Central memory CD4-positive, alpha-beta T cell (primary cell): ENCODE measurements at places on chromosomes 1 and 21.

DNA sequence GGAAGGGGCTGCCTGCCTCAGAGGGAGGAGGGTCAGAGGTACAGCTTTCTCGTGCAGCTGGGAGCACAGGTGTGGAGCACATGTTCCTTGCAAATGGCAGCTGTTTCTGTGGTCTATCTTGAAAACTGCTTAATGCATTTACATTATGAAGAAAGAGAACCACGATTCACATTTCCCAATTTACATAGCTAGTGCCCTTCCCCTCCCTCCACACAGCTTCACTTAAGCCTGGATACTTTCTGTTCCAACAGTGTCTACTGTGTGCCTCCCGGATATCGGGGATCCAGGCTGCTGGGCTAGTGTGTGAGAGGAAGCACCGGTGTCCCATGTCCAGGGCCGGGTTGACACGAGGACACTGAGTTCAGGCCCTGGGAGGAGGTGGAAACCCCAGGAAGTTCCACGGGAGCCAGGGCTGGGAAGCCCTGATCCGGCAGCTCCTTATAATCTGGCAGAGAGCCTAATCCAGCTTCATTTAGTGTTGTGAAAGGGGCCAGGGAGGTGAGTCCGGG is 31.6 kb downstream of the TMCC2 start:
- DNase-seq = no peak

GRCh38 chr1:5571438-5571837 is 420.8 kb downstream of the NPHP4 start:
- DNase-seq = no peak

- DNase-seq = no peak
Measured at GRCh38 chr1:238658763-238659162, 727.6 kb upstream of the CHRM3 start.

GRCh38 chr1:226972931-226973330 is 32.8 kb downstream of the COQ8A start:
- no peak for DNase-seq

DNA sequence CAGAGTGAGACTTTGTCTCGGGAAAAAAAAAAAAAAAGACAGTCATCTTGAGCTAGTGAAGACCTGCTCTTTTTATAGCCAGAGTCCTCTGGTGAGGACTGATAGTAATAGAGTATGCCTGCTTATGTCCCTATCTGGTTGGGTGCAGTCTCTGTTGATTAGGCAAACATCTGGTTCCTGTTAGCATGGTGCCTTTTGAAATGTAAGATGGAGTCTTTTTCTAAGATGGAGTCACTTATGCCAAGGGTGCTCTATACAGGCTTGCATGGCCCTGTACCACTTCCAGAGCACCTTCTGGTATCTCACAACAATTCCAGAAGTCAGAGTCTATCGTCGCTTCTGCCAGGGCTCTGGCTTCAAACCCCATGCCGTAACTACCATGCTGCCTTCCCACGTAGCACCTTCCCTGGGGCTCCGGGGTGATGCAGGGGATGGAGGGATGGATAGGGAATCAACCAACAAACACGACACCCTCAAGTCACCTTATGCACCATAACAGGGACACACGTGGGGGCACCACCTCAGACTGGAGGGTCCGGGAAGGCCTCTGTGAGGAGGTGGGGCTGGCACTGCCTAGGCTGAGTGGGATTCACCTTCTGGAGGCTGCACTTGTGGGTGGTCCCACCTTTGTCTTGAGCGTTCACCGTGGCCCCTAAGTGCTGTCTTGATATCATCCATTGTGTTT is 11.6 kb upstream of the PADI6 start:
- no peak for DNase-seq

DNA sequence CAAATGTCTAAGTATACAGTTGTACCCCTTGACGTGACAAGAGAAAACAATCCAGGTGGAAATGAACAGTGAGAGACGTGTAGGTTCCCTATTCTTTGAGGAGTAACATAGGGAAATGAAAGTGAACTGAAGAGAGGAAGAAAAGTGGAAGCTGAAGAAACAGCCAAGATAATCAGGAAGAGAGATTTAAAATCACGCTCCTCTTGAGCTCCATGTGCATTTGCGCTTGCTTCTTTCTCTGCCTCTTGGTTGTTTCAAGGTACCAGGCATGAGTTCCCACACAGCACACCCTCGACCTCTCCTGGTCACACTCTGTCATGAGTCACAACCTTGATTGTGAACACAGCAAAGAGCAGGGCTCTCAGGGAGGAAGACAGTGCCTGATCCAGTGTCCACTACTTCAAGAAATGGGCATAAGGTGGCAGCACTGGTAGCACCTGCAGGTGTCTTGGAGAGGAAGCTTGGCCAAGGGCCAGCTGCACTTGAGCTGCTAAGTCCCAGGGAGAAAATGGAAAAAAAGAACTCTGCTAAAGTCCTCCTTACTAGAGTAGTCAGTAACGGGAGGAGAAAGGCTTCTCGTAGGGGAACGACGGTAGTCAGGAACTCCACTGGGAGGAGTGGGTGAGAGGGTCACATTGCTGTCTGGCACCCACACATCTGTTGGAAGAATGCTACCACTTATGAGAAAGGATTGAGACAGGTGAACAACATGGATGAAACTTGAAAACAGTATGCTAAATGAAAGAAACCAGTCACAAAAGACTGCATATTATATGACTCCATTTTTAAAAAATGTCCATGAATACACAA is 18.3 kb upstream of the ARID1A start:
- DNase-seq = peak; percentile 43

- DNase-seq = no peak
Measured at GRCh38 chr1:245156736-245157505, 2.1 kb downstream of the KIF26B start.

DNA sequence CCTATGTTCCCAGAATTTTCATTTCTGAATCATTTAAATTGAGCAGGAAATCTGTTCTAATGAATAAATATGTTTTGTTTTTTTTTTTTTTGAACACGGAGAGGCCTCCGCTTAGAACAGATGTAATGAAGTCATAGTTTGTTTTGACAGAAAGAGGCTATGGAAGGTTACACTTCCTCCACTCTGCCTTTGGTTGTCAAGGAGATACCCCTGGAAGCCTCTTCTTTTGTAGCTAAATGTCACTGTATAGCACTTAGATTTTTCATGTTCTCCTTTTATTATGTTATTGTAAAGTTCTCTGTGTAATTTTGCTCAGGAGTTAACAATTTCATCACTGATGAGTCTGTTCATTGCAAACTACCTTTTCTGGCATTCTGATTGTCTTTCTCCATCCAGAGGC is 22.7 kb upstream of the GNG12 start:
- DNase-seq = no peak

GRCh38 chr1:59696421-59697115 is 118.2 kb upstream of the HOOK1 start:
- DNase-seq = no peak

GRCh38 chr1:24417681-24418080 is 2.1 kb downstream of the NIPAL3 start:
- no peak for DNase-seq

GRCh38 chr1:114355240-114355639 is 155.8 kb downstream of the TRIM33 start:
- no peak for DNase-seq

GRCh38 chr1:89746424-89747149 is 74.2 kb upstream of the LRRC8D start:
- no peak for DNase-seq

DNA sequence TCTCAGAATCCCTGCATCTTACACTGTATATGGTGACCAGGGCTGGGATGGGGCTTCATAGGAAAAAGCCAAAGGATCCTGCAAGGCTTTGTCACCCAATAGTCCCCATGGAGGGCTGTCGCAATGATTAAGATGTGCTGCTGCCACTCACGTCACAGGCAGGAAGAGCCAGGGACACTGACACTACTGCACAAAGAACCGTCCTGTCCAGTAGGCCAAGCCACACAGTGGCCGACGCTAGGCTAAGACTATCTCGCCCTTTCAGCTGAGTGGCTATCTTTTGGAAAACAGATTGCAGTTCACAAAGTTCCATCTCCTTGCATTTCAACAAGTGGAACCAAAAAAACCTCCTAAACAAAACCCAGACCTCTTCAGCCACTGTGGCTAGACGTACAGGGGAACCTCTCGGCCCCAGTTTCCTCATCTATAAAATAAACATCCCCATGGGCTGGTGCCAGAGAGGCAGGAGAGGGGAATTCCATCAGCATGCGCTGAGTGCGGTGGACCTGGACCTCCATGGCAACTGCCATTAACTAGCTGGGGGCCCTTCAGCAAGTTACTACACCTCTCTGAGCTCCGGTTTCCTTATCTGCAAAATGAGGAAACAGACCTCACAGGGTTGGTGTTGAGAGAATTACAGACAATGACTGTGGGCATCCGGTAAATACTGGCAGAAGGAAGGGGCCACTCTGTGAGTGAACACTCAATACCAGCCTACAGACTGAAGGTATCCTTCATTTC is 8.7 kb downstream of the CAPZB start:
- peak; percentile 48 for DNase-seq

DNA sequence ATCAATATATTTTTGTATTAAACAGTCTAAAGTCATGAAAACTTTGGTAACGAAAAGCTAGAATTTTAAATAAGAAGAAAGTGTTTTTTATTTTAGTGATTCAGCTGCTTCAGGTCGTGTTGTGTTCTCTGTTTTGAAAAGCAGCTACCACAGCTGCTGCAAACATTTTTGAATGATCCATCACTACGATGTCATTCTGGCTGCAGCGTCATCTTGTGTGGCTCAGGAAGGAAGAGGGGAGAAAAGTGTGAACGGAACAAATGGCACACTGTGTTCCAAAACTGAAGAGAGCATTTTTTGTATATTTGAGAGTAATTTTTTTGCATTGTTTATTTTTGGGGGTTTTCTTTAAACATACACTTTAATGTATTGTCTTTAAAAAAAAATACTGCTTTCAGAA is 323.0 kb upstream of the ADGRL2 start:
- DNase-seq = no peak

- no peak for DNase-seq
Measured at GRCh38 chr1:30697571-30698376, 25.6 kb downstream of the MATN1 start.

DNA sequence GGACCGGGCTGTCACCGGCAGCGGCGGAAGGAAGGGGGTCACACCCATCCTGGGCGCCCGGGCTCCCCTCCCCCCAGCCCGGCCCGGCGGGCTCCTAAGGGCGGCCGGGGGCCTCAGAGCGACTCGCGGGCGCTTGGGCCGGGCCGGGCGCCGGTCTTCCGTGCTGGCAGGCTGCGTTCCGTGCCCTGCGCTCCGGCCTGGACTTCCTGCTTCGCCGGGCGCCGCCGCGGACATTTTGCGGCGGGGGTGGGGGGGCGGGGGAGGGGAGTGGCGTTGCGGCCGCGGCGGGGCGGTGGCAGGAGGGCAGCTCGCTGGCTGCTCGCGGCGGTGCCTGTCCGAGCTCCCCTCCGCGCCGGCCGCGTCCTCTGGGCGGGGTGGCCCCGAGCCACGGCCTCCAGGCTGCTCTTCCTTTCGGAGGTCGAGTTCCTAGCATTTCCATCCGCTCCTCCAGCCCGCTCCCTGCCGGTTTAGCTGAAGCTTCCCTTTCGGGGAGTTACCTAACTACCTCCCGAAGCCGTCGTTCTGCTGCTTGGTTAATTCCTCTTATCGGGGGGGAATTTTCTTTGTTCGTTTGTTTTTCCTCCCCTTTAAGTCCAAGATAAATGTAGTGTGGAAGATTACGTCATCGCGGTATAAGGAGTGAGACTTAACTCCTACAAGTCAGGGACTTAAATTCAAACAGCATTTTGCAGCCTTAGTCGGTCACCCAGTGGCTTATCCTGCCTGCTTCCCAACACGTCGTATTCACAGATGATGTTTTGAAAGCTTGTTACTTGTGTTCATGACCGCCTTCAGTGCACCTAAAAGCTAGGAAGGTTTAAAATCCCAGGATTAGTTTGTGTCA is 730 bp downstream of the CDC42 start:
- DNase-seq = peak; percentile 74

DNA sequence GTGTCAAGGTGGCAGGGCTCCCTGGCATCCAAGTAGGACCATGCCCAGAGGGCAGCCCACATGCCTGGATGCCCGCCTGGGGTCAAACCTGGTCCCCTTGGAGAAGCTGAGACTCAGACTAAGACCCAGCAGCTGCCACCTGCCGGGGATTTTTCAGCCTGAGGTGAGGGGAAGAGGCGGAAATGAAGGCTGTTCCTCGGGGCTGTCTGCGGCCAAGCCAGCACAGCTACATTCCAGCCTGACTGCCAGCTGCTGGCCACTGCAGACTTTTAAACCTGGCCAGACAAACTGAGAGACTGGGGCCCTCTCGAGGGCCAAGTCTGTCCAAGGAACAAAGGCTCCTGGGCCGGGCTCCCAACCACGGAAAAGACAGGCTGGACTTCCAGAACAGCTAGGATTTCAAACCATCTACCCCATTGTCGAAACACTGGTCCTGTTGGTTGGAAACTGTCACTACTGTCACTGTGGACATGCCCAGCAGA is 21.9 kb upstream of the PLEKHG5 start:
- DNase-seq = no peak

GRCh38 chr1:160401487-160401805 is 1.1 kb downstream of the VANGL2 start:
- DNase-seq = no peak

DNA sequence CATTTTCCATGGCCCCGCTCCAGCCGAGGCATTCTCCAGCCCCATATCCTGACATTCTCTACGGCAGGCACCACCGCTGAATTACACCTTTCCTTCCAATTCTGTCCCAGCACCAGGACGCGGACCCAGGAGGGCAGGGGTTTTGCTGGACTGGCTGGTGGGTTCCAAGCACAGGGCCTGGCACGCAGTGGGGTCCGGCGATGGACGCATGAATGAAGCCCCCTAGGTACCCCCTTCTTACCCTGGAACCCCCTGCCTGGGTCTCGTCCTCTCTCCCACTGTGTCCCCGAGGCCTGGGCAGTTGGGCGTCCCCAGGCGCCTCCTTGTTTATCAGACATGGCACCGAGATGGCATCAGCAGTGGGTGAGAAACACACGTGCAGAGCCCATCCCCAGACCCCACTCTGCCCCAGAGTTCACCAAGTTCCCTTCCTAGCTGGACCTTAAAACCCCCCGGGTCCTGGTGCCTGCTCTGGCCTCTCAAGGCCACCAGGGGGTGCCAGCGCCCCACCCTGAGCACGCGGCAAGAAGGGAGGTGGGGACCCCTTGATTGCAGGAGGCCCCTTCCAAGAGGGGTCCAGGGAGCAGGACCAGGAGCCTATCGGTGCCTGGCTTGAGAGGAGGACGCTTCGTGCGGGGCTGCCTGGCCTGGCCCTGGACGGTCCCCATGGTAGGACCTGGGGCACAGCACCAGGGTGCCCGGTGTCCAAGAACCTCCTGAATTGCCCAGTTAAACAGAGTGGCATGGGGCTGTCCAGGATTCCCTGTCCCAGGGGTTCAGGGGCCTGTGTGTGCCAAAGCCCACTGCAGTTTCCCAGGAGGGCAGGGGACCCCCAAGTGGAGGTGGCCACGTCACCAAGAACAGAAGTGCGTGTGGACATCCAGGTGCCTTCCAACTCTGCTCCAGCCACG is 46.1 kb downstream of the MEGF6 start:
- DNase-seq = no peak

- DNase-seq = no peak
Measured at GRCh38 chr21:31078216-31078615, 39.9 kb upstream of the KRTAP19-8 start.

DNA sequence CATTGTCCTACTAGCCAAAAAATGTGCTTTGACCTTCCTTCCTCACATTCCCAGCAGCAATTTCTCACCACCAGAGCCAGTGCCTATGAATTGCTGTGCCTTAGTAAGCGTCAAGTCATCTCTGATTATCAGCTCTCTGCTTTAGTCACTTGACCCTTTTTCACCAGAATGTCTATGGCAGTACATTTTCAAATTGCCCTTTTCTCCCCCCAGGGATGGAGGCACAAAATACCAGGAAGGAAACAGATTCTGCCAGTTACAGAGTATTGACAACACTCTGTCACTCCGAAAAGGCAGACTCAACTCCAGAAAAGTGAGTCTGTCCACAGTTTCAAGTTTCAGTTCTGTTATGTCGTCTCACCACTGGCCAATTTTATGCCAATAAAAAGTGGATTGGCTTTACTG is 167.4 kb downstream of the TNFSF18 start:
- DNase-seq = no peak
